RCC 7860 (cell line): ENCODE measurements at places on chromosomes 4 and X.
A peak's percentile ranks its signal among the peaks of the same experiment; 100 is the strongest.

- no peak for DNase-seq
Measured at GRCh38 chr4:156521631-156522030, 450.0 kb downstream of the PDGFC start.

- DNase-seq = peak; percentile 41
Measured at GRCh38 chr4:153137159-153137558, 67.1 kb upstream of the TRIM2 start.

- DNase-seq = no peak
Measured at GRCh38 chr4:36439556-36439955, 158.1 kb downstream of the DTHD1 start.

DNA sequence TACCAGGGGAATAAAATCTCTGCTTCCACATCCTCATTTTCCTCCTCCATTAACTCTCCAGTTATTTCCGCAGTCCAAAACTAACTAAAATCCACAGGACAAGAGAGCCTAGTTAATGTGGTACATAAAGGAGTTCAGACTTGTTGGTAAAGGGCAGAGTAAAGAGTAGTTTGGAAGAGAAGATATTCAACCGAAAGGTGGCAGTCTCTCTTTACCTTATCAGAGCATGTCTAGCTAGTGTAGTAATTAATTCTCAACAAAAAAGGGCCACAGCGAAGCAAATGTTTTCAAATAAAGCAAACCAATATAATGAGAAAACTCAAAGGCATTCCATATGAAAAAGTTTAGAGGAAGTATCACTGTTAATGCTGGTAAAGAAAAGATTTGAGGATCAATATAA lies 286.5 kb downstream of the GLUD2 start:
- DNase-seq = no peak

- peak; percentile 87 for DNase-seq
Measured at GRCh38 chr4:181008164-181008563, 1235.0 kb upstream of the TENM3 start.

- DNase-seq = no peak
Measured at GRCh38 chr4:111992351-111993168, 152.7 kb upstream of the FAM241A start.

DNA sequence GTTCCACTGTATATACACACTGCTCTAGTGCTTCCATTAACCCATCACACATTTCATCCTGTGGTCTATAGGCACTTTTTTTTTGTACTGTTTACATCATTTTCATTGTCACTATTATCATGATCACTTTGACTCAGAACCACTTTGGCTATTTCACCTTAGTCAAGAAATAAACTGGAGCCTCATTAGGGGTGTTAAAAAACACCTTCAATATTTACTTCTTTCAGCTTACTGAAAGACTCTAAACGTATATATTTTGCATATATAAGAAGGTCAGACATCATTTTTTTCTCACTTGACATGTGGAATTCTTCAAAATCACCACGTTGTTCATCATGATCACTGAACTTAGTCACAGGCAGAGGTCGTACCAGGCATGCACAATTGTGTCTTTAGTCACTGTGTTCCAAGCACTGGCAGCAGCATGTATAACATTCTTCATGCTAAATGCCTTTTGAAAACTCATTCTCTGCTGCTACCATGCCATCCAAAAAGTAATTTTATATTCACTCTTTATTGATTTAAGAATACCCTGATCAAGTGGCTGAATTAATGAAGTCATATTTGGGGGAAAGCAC lies 229.2 kb upstream of the ARSJ start:
- no peak for DNase-seq

GRCh38 chr4:164169591-164169990 lies 584.3 kb upstream of the SMIM31 start:
- DNase-seq = peak; percentile 74

GRCh38 chrX:111270339-111270738 lies at the start of gene CAPN6:
TSS of gene CAPN6 (minus strand) at chrX:111270483. CDS start at chrX:111263936, 6,547 bp downstream.
- DNase-seq = no peak

DNA sequence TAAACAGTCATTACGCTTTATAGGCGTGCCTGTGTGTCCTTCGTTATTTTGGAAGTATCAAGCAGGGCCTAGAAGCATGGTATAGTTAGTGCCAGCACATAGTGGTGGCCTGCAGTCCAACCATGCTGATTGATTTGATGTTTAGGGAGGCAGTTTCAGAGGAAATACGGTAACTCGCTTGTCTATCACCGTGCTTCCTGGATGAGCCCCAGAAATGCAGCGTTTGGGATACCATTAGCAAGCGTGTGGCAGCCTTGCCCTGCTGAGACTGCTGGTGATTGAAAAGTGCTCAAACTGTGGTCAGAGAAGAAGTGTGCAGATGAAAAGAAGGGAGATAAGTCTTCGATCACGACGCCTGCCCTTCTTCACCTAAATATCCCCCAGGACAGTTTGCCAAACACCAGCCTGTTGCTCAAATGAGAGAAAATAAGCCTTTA lies 158.4 kb downstream of the CHIC2 start:
- DNase-seq = no peak

DNA sequence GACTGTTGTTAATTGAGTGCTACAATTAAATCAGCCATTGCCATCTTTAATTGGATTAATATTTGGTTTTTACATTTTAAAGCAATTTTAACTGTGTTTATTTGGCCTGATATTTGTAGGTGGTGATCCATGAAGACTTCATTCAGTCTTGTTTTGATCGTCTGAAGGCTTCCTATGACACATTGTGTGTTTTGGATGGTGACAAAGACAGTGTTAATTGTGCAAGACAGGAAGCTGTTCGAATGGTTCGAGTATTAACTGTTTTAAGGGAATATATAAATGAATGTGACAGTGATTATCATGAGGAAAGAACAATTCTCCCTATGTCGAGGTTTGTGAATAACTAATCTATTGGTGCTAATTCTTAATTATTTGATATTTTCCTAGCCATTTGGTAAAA lies 82.6 kb downstream of the USP9X start:
- no peak for DNase-seq

- no peak for DNase-seq
Measured at GRCh38 chrX:110531873-110532580, 173.4 kb downstream of the RTL9 start.

DNA sequence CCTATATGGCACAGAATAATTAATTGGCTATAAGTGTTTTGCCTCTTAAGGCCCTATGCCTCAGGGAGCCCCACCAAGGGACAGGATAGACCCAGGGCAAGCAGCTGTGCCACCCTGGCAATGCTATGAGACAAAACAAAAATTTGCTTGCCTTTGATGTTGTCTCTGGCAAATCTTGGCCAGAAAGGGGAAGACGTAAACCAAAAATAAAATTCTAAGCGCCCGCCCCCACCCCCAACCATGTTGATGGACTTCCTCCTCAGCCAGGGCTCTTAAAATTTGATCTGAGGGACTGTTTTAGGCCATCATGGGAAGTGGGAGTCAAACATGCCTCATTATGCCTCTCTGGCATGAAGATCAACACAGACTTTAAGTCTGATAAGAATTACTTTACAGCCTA lies 130.5 kb upstream of the APOOL start:
- DNase-seq = no peak

DNA sequence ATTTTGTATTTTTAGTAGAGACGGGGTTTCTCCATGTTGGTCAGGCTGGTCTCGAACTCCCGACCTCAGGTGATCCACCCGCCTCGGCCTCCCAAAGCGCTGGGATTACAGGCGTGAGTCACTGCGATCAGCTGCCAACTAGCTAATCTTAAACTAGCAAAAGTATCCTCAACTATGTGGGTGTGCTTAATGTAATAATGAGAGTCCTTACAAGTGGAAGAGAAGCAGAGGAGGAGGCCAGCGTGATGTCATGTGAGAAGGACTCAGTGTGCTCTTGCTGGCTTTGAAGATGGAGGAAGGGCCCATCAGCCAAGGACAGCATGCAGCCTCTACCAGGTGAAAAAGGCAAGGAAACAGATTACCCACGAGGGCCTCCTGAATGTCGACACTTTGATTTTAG lies 19.6 kb downstream of the SCD5 start:
- peak; percentile 14 for DNase-seq

DNA sequence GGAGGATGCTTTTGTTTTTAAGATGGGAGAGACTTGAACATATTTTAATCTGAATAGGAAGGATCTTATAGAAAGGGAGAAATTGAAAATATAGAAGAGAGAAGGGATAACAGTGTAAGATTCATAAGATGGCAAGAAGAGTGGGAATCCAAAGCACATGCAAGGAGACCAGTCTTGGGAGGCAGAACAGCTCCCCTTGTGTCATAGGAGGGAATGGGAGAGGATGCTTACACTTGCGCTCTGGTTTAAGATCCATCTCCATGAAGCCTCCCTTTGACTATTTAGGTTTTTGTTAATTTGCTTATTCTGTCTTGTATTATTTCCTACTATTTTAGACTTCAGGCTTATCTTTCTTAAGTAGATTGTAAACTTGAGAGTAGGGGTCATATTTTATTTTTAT lies 42.7 kb downstream of the KIF4A start:
- DNase-seq = no peak

- no peak for DNase-seq
Measured at GRCh38 chrX:45421806-45422205, 221.1 kb upstream of the DIPK2B start.

DNA sequence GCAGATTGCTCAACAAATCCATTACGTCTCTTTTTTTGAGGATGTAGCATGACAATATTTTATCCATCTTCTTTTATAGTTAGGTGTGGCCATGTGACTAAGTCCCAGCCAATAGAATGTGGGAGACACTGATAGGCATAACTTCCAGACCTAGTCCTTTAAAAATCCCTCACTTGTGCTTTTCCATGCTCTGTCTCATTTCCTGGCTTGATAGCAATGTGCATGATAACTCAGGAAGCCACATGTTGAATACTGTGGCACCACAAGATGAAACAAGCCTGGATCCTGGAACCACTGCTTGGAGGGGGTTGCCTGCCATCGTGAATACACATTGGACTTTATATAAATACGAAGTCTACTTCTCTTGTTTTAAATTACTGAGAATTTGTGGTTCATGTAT lies 184.0 kb upstream of the NEIL3 start:
- DNase-seq = no peak

GRCh38 chrX:84044051-84044450 lies 143.9 kb downstream of the RPS6KA6 start:
- DNase-seq = no peak

DNA sequence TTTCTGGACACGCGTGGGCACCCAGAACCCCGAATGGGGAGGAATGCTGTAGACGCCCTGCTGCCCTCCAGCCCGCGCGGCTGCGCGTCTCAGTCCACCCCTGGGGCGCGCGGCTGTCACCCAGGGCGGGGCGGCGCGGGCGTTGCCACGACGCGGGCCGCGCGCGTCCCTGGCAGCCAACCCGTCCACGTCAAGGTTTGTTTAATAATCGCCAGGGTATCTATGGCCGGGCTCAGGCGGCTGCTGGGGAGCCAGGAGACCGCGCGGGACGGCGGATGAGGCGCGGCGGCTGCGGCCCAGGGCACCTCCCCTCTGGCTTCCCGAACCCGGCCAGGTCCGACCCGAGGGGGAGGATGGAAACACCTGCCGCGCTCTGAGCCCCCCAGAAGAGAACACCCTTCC lies at the start of gene SPATA18:
Gene SPATA18 (plus strand): TSS at position 92 of the 402 bp plus-strand sequence. CDS start 401 bp downstream, outside the sequence.
- DNase-seq = no peak

DNA sequence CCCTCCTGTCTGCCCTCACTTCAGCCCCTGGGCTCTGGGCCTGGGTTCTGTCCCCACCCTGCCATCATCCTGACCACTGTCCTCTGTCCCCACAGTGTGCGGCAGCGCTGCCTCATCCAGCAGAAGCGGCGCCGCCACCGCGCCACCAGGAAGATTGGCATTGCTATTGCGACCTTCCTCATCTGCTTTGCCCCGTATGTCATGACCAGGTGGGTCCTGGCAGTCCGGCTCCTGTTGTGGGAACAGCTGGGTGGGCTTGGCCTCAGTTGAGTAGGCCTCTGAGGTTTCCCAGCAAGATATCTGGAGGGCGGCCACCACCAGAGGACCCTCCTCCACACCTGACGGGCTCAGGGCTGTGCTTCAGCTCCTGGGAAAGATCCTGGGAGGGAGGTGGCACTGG lies 2.2 kb downstream of the GPR78 start:
- no peak for DNase-seq

- DNase-seq = no peak
Measured at GRCh38 chrX:20727447-20727846, 460.7 kb upstream of the RPS6KA3 start.

DNA sequence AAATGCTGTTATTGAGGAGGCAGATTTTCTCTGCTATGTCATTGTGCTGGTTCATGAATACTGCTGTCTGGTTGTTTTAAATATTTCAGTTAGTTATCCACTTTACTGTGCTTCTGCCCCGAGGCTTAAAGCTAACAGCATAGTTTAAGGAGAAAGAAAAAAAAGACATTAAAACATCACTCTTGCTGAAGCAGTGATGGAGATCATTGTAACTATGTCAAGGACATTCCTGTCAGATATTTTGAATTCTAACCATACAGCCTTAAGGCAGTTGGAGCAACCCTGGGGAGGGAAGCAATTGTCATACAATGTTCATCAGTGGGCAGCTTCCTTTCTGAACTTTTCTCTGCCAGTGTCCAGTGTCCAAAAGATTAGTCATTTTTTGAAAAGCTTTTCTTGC lies 199.0 kb upstream of the DDX53 start:
- peak; percentile 3 for DNase-seq

GRCh38 chrX:21781525-21781924 lies 23.6 kb upstream of the SMPX start:
- no peak for DNase-seq

GRCh38 chr4:10198365-10198764 lies 81.8 kb upstream of the WDR1 start:
- DNase-seq = no peak

DNA sequence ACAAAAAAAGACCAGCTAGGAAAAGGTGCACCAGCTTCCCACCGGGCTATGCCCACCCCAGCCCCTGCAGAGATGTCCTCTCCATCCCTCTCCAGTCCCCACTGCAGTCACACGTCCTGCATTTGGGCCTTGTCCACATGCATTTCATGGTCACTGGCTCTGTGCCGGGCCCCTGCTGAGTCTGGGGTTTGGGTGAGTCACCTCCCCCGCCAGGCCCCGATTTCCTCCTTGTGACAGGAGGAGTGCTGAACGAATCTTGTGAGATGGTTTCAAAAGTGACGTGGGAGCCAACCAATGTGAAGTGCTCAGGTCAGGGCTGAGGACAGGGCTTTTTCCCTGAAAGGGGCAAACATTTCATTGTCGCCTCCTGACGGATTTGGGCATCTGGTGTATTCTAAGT lies 7.1 kb downstream of the CPZ start:
- peak; percentile 78 for DNase-seq
